ENCODE measurements at places on chromosomes 4 and X.

DNA sequence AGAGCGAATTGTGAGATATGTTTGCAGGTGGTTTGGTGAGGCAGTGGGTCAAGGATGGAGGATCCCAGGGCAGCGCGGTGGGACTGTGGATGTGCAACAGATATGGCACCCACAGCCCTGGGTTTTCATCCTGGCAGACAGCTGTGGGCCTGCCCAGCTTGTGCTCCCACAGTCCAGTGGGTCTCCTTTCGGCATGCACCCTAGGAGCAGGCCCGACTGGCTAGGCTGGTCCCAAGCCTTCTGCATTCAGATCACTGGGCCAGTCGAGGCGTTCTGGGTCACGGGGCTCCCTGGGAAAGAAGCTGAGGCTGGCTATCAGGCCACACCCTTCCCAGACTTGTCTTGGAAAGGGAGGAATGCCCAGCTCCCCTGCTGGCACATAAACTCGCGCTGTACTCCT lies 2289.6 kb downstream of the ARAP2 start:
- DNase-seq = no peak

DNA sequence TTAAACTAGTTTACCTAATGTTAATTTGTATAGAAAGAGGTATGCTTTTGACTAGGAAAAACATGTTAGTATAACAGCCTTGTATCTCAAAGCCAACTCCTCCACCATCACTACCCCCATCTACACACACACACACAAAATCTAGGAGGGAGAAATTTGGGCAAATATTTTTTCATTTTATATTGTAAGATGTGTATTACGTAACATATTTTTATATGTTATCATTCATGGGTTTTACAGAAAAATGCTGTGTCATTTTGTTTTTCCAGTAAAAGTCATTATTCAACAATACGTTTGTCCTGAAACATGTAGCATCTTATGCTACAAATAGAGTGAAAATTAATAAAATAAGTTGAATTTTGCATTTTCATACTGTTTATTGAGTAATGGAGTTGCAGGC lies 3.0 kb downstream of the SULT1B1 start:
- DNase-seq = no peak

GRCh38 chr4:186078981-186079638 lies 10.2 kb downstream of the TLR3 start:
- no peak for DNase-seq

DNA sequence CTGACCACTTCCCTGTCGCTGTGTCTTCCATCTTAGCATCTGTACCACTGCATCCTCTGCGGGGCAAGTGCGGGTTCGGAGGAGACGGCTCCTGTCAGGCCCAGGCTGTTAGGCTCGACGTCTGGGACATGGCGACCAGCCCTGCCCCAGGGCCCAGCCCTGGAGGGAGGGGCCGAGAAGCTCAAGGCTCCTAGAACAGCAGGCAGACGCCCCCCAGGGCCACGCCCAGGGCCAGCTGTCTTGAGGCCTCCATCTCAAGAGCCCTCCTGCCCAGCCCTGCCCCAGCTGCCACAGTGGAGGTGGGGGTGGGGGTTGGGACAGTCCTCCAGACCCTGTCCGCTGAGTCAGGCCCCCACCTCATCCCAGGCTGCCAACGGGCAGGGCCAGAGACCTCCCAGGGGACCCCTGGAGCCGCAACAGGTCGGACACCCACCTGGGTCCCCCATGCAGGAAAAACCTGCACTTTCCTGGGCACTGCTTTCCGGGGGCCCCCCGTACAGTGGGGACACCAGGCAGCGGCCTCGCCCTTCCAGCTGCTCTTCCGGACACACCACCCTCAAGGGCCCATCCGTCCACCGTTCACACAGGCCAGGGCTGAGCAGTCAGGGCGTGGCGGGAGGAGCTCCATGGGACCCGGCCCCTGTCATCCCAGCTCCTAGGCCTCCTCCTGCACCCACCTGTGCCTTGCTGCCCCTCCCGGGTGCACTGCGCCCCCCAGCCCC lies 83.1 kb downstream of the FAM53A start:
- DNase-seq = no peak

DNA sequence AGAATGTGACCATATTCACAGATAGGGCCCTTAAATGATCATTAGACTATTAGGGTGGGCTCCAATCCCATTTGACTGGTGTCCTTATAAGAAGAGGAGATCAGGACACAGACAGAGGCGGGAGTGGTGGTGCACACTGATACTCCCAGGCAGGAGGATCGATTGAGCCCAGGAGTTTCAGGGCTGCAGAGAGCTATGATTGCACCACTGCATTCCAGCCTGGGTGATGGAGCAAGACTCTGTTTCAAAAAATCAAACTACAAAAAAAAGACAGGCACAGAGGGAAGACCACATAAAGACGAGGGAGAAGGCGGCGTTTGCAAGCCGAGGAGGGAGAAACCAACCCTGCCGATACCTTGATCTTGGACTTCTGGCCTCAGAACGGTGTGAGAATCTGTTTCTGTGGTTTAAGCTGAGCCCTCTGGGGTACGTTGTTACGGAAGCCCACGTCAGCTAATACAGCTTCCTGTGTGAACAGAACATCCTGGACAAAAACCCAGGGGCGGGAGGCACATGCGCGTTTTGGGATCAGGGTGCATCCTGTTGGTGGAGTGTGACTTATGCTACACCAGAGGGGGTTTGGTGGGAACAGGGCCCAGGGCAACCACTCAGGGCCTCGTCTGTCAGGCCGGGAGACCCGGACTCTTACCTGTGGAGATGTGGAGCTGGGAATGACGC lies 211.8 kb upstream of the PSAPL1 start:
- DNase-seq = no peak

- no peak for DNase-seq
Observed at GRCh38 chr4:74197080-74197479, 39.2 kb downstream of the MTHFD2L start.

DNA sequence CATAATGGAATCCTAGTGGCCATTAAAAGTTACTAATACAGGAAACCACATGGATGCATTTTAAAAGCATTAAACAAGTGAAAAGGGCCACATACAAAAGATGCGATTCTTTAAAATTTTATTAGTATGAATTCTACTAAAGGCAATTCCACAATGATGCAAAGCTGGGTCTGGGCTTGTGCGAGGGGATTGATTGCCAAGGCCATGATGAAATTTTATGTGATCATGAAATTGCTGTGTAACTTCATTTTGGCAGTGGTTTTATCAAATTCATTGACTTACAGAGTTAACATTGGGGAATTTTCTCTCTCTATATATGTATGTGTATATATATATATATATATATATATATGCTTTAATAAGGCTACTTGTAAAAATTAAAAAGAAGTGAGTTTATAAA lies 1142.5 kb upstream of the IGFBP7 start:
- DNase-seq = no peak

GRCh38 chrX:110167952-110168451 lies 149.9 kb downstream of the AMMECR1 start:
- no peak for DNase-seq

- peak; percentile 37 for DNase-seq
Observed at GRCh38 chrX:40244980-40245379, 147.2 kb upstream of the BCOR start.

DNA sequence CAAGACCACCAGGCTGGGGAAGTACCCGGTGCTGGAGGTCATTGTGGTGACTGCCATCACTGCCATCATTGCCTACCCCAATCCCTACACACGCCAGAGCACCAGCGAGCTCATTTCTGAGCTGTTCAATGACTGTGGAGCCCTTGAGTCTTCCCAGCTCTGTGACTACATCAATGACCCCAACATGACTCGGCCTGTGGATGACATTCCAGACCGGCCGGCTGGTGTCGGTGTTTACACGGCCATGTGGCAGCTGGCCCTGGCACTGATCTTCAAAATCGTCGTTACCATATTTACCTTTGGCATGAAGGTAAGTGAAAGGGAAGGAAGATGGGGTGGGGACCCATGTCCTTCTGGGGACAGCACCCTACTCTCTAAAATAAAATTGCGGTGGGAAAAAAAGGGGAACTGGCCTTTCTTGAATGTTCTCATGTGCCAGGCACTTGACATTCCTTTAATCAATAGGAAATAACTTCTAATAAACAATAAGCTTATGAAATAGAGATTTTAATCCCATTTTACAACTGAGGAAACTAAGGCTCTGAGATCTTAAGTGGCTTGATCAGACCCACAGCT lies 51.6 kb downstream of the CLCN4 start:
- no peak for DNase-seq

- no peak for DNase-seq
Observed at GRCh38 chr4:52966172-52966571, 104.1 kb downstream of the RASL11B start.

GRCh38 chr4:184355111-184355604 lies 119.2 kb downstream of the IRF2 start:
- DNase-seq = peak; percentile 92

GRCh38 chrX:67500617-67501016 lies 43.2 kb upstream of the AR start:
- no peak for DNase-seq

DNA sequence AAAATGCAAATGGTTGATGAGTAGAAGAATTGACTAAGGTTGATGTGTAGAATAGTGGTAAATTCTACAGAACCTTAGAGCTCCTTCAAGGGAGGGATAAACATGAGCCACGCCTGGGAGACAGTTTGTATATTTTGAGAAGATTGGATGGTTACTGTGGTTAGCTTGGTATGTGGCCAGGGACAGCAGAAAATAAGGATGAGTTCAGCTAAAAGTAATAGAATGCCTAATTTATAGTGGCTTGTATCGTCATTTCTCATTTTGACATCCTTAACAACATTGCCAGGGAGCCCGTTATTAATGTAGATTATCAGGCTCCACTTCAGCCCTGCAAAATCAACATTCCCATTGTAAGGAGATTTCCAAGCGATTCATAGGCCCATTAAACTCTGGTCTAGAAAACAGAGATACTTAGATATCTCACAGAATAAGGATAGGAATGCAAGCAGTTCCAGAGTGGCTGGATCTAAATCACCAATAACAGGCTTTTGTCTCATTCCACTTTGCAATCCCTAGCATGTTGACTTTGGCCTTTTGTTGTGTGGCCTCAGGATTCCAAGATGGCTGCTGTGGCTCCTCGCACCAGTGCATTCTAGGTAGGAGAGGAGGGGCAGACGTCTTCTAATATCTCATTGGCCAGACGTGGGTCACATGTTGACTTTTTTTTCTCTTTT lies 6.4 kb upstream of the PTTG2 start:
- DNase-seq = no peak

- no peak for DNase-seq
Observed at GRCh38 chr4:2906218-2906617, 57.0 kb downstream of the NOP14 start.

GRCh38 chr4:134883831-134884449 lies 682.4 kb upstream of the PABPC4L start:
- no peak for DNase-seq

- no peak for DNase-seq
Observed at GRCh38 chr4:28082686-28083390, 1222.2 kb downstream of the STIM2 start.

- no peak for DNase-seq
Observed at GRCh38 chr4:26758899-26759298, 101.7 kb upstream of the STIM2 start.

DNA sequence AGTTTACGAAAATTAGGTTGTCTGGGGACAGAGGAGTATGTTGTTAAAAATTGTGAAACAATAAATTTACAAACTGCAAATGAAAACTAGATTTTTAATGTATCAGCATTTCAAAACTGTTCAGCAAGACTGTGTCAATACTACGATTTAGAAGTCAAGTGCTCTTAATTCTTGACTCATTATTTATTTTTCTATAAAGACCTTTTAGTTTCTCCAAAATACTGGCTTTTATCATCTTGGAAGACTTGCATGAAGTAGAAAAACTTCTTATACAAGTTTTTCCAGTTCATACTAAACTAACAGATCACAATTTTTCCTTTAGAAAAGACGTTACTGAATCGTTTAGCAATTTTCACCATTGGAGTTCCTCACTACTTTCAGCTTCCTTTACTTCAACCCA lies 231.4 kb downstream of the PPP3CA start:
- no peak for DNase-seq

DNA sequence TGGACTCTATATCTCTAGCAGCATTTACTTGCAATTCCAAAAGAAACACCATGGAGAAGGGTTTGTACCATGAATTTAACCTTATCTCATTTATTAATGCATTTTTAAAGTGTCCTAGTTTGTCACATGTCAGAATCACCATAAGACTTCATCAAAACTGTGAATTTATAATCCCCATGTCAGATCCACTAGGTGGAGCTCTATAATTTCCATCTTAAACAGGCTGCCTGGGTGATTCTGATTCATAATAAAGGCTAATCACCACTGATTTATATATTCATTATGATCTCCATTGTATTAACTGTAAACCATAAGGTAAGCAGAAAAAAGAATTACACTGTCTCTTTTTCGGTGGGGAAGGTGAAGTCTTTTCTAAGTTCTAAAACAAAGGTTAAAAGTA lies 4.0 kb downstream of the TCEAL2 start:
- no peak for DNase-seq

GRCh38 chrX:154649503-154650220 lies 3.7 kb downstream of the CTAG2 start:
- DNase-seq = no peak

DNA sequence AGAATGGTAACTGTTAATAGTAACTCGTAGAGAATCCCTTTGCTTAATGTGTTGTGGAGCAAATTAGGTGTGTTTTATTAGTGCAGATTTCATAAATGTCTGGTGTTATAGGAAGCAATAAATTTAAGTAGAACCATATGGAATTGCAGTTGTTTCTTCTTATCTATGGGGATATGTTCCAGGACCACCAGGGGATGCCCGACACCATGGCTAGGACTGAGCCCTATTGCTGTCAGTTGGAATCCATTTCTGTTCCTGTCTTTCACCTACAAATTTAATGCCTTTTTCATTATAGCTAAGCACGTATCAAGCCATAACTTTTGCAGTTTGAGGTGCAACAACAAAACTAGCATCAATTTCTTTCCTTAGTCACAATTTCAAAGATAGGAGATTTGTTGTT lies 72.5 kb downstream of the DDIT4L start:
- DNase-seq = no peak

DNA sequence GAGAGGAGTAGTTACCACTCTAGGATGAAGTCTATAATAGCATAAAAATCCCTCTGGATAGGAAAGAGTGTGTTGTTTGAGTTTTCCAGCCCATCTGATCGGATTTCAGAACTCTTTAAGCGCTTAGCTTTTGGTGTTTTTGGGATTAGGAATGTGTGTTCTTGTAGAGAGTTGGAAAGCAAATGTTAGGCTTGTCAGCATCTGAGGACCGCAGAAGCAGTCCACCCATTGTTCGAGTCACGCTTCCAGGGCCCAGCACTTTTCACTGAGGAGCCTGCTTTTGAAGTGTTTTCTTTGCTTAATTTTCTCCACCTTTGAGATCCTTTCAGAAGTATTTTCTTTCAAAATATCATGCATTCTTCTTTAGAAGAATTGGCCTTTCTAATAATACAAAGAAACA lies 306.2 kb downstream of the TENM3 start:
- DNase-seq = peak; percentile 21

DNA sequence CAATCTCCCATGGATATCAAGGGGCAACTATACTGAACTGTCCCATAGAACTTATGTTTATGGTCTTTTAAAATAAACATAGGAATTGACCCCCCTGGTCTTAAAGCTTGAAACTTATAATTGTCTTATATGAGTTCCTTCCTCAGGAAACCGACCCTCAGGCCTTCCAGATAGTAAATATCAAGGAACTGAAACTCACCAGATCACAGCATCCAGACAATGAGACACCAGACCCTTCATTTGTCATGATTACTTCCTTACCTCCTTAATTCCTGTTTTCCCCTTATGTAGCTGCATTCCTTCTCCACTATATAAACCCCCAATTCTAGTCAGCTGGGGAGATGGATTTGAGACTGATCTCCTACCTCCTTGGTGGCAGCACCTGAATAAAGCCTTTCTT lies 94.8 kb upstream of the GRPR start:
- no peak for DNase-seq
